ENCODE measurements at places on chromosomes 16 and 17.

DNA sequence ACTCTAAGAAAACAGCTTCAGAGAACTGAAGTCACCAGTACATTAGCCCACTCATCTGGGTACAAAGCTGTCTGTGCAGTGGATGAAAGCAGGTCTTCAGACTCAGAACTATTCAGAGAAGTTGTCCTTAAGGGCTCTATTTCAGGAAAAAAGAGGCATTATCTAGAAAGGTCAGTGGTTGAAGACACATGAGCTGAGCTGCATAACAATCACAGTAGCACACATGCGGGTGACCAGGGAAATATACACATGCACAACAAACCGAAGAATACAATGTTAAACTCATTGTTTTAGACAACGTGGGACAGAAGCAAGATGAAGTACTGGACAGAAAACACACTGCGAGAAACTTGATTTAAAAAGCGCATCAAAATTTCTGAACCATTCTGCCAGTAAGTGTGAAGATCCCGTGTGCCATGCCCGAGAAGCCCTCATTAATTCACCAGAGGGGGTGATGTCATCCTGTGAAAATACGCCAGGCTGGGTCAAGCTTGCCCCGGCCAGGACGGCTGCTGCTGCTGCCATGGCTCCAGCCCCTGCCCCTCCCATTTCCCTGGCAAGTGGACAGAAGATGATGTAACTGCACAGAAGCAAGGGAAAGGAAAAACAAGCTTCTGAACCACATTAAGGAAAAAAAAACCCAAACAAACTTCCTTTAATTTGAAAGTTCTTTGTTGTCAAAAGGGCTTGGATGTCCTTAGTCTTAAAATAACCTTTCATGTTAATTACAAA lies 10.1 kb downstream of the DYNC1LI2 start:
- no peak overlapping the region for H3K4me3 ChIP-seq
- peaks cover 42% of the 10 kb centered on the region for H3K36me3 ChIP-seq
- DNase-seq = no peak
- H3K27me3 ChIP-seq = no peaks in the 10 kb centered on the region

DNA sequence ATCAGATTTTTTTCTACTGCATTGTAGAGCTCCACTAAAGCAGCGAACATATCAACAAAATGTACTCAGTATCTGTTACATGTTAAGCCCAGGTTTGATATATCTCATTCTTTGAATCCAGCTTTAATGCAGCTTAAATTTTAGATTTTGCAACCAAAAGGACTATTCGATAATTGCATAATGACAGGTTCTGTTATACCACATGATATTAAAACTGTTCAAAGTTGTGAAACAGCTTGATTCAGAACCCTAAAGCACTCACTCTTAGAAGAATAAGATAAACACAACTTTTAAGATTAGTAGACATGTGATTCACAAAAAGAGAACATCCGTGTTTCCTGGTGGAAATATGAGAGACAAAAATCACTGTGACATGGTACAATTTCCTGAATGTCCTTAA lies 427.9 kb downstream of the CDH11 start:
- DNase-seq = no peak
- H3K27me3 ChIP-seq = no peaks in the 10 kb centered on the region
- H3K36me3 ChIP-seq = no peaks in the 10 kb centered on the region
- H3K27ac ChIP-seq = no peak overlapping the region
- no peak overlapping the region for H3K4me3 ChIP-seq

GRCh38 chr16:47834485-47835024 lies 321.2 kb downstream of the ABCC12 start:
- no peak for DNase-seq
- no peaks in the 10 kb centered on the region for H3K27me3 ChIP-seq
- H3K27ac ChIP-seq = no peak overlapping the region
- H3K4me3 ChIP-seq = no peak overlapping the region

DNA sequence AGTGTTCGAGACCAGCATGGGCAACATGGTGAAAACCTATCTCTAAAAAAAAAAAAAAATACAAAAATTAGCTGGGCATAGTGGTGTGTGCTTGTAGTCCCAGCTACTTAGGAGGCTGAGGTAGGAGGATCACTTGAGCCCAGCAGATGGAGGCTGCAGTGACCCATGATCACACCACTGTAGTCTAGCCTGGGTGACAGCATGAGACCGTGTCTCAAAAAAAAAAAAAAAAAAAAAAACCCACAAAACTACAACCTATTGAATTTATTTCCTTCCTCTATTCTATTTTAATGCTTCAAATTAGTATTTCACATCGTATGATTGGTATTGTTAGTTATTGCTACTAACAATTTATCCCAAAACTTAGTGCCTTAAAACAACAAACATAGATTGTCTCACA lies 9.4 kb upstream of the NUFIP2 start:
- H3K27ac ChIP-seq = no peak overlapping the region
- H3K27me3 ChIP-seq = no peaks in the 10 kb centered on the region
- H3K36me3 ChIP-seq = no peaks in the 10 kb centered on the region
- H3K4me3 ChIP-seq = no peak overlapping the region
- peaks cover 5% of the 10 kb centered on the region for H3K4me1 ChIP-seq

- H3K27ac ChIP-seq = peak overlapping the region; percentile 100
- H3K4me1 ChIP-seq = peaks cover 55% of the 10 kb centered on the region
- no peaks in the 10 kb centered on the region for H3K27me3 ChIP-seq
- DNase-seq = peak; percentile 71
- peaks cover 2% of the 10 kb centered on the region for H3K36me3 ChIP-seq
These were observed 31.0 kb upstream of the ARL4D start for GRCh38 chr17:43367737-43368242.

DNA sequence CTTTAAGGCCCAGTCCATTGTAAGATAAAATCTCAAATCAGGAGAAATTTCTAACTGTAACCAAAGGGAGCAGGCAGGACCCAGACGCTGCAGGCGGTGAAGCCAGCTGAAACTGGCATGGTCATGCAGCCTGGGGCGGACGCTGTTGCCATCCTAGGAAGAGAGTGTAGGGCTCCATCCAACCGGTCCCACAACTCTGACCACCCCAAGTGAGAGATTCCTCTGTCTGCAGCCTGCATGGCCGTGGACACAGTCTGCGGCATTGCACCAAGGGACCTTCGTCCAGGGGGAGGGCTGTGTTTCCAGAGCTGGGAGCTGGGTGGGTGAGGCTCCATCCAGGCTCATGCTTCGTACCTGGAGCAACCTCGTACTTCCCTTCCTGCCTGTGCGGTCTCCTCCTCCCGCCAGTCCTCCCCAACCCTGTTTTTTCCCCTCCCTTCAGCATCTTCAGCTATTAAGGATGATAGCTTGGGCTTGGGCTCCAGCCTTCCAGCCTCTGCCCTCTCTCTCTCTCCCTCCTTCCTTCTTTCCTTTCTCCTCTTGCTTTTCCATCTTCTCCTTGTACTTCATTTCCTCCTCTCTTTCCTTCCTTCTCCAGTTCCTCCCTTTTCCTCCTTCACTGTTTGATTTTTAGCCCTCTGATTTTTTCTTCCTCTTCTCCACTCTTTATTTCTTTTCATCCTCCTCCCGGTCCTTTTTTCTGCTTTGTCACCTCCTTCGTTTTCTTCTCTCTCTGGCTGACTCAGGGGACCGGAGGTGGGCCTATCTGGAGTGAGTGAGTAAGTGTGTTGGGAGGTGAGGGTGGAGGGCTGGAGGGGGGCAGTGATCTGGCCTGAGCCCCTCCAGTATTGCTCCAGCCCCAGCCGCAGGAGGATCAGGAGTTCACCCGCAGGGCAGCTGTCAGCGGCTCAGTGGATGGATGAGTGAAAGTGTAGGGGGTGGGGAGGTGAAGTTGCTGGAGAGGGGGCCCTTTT lies 17.0 kb upstream of the LHX1 start:
- no peak overlapping the region for H3K4me3 ChIP-seq
- H3K27ac ChIP-seq = no peak overlapping the region
- no peaks in the 10 kb centered on the region for H3K36me3 ChIP-seq
- H3K4me1 ChIP-seq = peaks cover 8% of the 10 kb centered on the region

DNA sequence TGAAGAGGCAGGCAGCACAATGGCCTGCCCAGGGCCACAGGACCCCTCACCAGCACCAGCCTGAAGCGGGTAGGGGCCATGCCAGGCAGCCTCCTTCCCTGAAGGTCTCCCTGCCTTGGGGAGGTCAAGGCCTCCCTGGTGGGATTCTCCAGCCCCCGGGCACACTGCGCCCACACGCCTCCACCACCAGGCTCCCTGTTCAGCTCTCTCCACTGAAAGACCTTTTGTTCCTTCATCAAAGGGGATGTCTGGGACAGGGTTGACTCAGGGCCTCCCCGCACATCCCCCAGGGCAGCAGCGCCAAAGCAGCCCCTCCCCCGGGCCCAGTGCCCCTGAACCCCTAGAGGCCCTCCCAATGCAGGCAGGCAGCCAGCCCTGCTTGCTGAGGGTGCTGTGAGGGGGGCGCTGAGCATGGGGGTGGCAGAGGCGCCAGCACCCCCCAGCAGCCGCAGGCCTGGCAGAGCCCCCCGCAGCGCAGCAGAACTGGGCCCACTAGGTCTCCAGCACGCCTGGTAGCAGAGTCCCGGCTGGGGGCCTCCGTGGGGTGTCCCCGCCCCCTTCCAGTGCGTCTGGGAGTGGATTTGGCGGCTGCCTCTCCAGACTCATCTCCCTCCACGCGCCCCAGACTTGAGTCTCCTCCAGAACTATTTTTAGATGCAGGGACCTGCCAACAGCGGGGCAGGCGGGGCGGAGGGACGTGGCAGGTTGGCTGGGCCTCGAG lies 13.1 kb downstream of the BCAR1 start:
- no peak overlapping the region for H3K4me3 ChIP-seq
- H3K27ac ChIP-seq = no peak overlapping the region
- no peak for DNase-seq
- peaks cover 1% of the 10 kb centered on the region for H3K4me1 ChIP-seq

GRCh38 chr16:4391631-4392381 lies 20.2 kb downstream of the VASN start:
- no peaks in the 10 kb centered on the region for H3K27me3 ChIP-seq
- peaks cover 24% of the 10 kb centered on the region for H3K36me3 ChIP-seq
- no peaks in the 10 kb centered on the region for H3K4me1 ChIP-seq
- no peak overlapping the region for H3K4me3 ChIP-seq

DNA sequence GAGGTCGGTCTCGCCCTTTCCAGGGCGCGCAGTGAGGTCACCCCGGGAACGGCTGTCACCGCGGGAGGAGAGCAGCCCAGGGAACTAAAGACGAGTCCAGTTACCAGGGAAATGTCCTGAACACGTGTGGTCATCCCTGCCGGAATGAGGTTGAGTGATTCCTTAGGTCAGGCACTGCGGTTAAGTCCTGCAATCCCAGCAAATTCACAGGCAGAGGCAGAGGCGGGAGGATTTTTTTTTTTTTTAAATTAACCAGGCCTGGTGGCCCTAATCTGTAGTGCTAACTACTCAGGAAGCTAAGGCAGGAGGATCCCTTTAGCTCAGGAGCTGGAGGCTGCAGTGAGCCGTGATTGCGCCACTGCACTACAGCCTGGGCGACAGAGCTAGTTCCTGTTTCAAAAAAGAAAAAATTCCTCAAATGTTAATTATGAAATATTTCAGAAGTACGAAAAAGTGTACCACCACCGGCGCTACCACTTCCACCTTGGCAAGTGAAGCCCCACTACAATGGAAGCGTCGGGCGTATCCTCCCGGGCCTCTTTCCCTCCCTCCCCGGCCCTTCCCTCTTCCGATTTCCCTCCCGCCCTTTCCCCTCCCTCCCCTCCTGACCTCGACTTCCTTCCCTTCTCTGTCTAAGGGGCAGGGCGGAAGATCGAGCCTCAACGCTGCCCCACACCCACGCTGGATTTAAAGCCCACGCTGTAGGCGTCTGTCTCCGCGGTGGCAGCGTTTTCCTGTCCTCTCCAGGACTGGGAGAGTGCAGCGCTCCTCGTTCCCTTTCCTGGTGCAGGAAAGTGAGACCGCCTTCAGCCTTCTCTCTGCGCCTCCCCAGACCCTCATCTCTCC lies 27.3 kb downstream of the SLFN11 start:
- H3K27me3 ChIP-seq = peaks cover 32% of the 10 kb centered on the region
- peak; percentile 43 for DNase-seq
- H3K4me1 ChIP-seq = peaks cover 63% of the 10 kb centered on the region
- peaks cover 45% of the 10 kb centered on the region for H3K36me3 ChIP-seq
- H3K4me3 ChIP-seq = peak overlapping the region; percentile 80
- H3K27ac ChIP-seq = peak overlapping the region; percentile 71

DNA sequence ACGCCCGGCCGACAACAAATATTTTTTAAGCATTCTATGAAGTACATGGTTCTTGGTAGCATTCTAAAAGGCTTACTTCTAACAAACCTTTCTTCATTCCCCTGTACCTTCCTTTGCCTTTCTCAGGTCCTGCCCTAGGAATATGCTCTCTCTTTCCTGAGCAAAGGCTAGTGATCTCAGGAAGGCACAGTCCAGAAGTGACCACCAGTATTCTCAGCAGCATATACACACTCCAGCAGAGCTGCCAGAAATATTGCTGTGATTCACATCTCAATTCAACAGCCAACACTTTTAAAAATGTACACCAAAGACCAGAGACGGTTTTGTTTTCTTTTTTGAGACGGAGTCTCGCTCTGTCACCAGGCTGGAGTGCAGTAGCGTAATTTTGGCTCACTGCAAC lies 41.4 kb upstream of the ANKFY1 start:
- no peak for DNase-seq
- H3K4me3 ChIP-seq = no peak overlapping the region
- H3K27me3 ChIP-seq = no peaks in the 10 kb centered on the region

GRCh38 chr16:22926105-22926751 lies 112.3 kb downstream of the HS3ST2 start:
- H3K4me3 ChIP-seq = no peak overlapping the region
- H3K4me1 ChIP-seq = no peaks in the 10 kb centered on the region
- H3K36me3 ChIP-seq = no peaks in the 10 kb centered on the region

GRCh38 chr16:79062336-79062735 lies 538.2 kb downstream of the MAF start:
- H3K27me3 ChIP-seq = peaks cover 3% of the 10 kb centered on the region
- H3K36me3 ChIP-seq = peaks cover 1% of the 10 kb centered on the region
- H3K27ac ChIP-seq = no peak overlapping the region
- DNase-seq = no peak
- H3K4me3 ChIP-seq = no peak overlapping the region

DNA sequence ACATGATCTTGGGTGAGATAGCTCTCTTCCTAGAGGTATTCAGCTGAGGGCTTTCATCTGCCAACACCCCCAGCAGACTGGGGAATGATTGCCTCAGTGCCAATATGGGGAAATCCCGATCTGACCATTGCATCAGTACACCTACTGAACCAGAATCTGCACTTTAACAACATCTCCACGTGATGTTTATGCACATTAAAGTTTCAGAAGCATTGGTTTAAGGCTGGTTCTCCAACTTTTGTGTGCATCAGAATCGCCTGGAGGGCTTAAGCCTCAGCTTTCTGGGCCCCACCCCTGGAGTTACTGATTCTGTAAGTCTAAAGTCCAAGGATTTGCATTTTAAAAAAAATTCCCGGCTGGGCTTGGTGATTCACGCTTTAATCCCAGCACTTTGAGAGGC lies 123.6 kb upstream of the MED13 start:
- no peaks in the 10 kb centered on the region for H3K27me3 ChIP-seq
- H3K4me3 ChIP-seq = no peak overlapping the region
- H3K4me1 ChIP-seq = no peaks in the 10 kb centered on the region
- no peak for DNase-seq
- no peak overlapping the region for H3K27ac ChIP-seq

GRCh38 chr16:54174201-54174600 lies 112.4 kb downstream of the IRX3 start:
- no peak overlapping the region for H3K27ac ChIP-seq
- H3K36me3 ChIP-seq = no peaks in the 10 kb centered on the region
- H3K27me3 ChIP-seq = peaks cover 28% of the 10 kb centered on the region
- no peaks in the 10 kb centered on the region for H3K4me1 ChIP-seq
- H3K4me3 ChIP-seq = no peak overlapping the region
- DNase-seq = no peak

Data from activated CD4-positive, alpha-beta T cell treated with anti-CD3 and anti-CD28 coated beads, Interleukin-2, amount 10 ng/mL, durations not matched to agents 7 days and 5 days (primary cell).